ENCODE measurements at places on chromosomes 7 and 10.

GRCh38 chr7:18290865-18291264, 204.7 kb upstream of the HDAC9 start:
- DNase-seq: no peak

GRCh38 chr7:111324228-111324627, 233.3 kb downstream of the LRRN3 start:
- DNase-seq: no peak

GRCh38 chr10:110040767-110041478, 33.1 kb downstream of the ADD3 start:
- DNase-seq: no peak

GRCh38 chr10:28812384-28813372, 135.4 kb downstream of the BAMBI start:
- DNase-seq: no peak

DNA sequence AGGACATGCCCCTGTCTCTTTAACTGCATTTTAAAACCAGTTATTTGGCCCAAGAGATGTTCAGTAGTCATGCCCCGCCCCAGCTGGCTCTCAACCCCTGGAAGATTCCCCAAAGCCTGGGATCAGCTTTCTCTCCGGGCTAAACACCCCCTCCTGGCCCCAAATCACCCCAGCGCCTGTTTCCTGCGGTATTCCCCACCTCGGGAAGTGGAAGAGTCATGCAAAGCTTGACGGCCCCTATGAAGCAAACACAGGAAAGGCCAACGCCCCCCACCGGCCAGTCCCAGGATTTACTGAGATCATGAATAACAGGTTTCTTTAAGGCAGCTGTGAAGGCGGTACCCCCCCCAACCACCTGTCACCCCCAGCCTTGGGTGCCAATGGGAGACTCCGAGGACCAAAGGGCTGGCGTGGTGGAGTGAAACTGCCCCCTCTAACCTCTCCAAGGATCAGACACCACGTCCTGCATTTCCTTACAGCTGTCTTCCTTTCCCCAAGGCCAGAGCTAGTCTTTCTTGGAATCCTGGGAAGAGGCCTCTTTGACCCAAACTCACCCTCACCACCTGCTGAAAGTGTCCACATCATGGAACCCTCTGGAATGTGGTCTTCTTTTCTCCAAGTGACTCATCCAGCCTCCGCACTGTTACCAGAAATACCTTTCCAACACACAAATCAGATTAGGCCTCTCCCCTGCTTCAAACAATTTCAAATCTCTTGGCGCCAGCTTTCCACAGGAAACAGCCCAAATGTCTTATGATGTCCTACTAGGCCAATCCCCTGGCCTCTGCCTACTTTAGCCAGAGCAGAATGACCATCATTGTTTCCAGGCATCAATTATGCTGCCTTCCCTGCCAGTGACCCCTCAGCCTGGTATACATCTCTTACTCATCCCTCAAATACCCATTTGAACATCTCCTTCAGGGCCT, 301.5 kb downstream of the ZEB1 start:
- no peak for DNase-seq

GRCh38 chr7:123498601-123499000, 35.8 kb downstream of the IQUB start:
- DNase-seq: no peak

- DNase-seq: no peak
Measured at GRCh38 chr7:158945519-158945918, 89.2 kb downstream of the DYNC2I1 start.
